ENCODE measurements at places on chromosomes 3 and 15.

DNA sequence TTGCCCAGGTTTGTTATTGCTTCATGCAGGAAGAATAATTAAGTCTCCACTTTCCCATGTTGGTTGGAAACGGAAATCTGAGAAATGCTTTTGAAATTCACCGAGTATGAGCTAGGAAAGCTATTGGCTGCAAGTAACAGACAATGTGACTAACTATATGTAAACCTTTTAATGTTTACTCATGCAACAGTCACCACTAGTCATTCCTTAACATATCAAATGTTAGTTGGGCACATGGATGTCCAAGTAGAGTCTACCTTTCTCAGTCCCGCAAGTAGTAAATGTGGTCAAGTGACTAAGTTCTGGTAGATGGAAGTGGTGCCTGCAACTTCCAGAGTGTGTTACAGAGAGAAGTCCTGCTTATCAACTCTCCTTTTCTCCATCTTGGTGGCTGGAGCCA lies 52.5 kb downstream of the KLF15 start:
- DNase-seq, result no peak

DNA sequence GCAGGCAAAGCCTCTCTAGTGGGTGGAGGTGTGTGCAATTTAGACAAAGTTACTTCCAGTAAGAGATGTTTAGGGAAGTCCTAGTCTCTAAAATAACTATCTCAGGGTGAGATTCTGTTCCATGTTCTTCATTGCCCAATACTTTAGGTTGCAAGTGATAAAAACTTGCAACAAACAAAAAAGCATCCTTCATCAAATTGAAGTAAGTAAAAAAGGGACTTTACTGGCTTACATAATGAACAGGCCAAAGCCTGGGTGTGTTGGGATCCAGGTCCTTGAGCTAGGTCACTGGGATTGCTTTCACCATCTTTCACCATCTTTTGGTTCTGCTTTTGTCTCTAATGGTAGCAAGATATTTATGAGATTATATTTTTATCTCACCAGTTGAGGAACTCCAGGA lies 38.3 kb downstream of the CX3CR1 start:
- DNase-seq, result no peak

GRCh38 chr3:78258798-78259197 lies 1218.9 kb downstream of the ROBO2 start:
- DNase-seq, result no peak

- no peak for DNase-seq
Observed at GRCh38 chr15:73899197-73900094, 26.1 kb downstream of the TBC1D21 start.

- peak; percentile 4 for DNase-seq
Observed at GRCh38 chr3:131386429-131387165, 5.0 kb downstream of the NUDT16 start.

- DNase-seq, result no peak
Observed at GRCh38 chr3:87792198-87792533, 266.6 kb downstream of the CGGBP1 start.

DNA sequence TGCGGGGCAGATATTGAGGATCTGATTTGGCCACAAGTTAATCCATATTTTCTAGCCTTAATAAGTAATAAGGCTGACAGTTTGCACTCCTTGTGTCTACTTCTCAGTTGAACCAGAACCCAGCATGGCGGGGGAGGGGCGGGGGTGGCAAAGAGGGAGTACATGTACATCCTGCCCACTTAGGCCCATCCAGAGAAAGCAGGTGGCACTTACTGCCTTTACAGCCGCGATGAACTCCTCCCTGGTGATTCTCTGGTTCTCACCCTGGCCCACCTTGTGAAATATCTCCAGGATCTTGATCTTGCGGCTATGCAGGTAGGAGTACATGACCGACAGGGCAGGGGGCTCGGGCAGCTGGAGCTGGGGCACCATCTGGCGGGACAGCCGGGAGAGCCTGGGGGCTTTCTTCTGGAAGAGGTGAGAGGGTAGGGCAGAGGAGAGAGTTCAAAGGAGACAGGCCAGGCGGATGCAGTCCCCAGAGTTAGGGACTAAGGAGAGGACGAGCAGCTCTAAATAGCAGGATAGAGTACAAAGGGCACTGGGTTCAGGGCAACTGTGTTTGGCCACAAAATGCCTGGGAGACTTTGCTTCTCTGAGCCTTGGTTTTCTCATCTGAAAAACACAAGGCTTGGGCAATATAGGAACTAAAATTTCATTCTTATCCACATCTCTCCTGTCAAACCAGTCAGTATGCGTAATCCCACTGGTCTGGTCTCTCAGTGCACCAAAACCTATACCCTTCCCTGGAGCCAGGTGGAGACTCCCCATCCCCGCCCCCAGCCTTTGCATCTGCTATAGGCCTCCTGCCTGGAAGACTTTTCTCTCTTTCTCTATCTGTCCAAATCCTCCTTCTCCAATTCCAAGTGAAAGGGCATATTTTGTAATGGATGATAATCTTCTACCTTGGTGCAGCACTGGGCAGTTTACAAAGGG lies 10.1 kb downstream of the EFCAB12 start:
- DNase-seq, result no peak

- DNase-seq, result no peak
Observed at GRCh38 chr15:26525096-26525495, 247.8 kb downstream of the GABRB3 start.

DNA sequence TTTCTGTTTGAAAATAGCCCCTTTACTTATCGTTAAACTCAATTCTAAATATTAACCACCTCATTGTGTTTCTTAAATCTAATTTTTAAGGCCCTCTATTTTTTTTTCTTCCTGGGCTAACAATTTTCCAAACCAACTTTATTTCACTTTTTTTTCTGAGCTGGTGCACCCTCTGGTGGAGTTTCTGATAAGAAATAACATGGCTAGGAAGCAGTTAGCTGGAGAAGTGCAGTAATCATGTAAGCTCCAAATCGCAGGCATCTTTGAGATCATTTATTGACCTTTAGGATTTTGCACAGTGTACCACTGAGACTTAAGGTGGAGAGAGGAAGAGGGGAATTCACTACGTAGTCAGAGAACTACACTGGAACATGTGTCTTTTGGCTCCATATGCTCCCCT lies 6.4 kb downstream of the TMEM207 start:
- DNase-seq, result no peak

DNA sequence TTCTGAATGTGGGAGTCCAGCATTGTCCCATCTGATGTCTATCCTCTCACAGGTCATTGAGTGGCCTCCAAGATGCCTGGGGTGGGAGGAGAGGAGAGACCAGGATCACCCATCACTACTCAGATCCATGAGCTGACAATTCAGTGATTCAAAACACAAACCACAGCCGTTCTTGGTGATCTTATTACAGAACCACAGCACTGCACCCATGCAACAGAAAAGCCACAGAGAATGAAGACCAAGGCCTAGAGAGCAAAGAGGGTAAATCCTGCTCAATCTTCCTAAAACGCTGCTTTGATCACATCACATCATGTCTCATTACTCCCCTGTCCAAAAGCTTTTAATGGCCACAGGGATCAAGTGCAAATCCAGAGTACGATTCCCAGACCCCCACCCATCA lies 23.5 kb downstream of the ANP32A start:
- DNase-seq, result no peak

DNA sequence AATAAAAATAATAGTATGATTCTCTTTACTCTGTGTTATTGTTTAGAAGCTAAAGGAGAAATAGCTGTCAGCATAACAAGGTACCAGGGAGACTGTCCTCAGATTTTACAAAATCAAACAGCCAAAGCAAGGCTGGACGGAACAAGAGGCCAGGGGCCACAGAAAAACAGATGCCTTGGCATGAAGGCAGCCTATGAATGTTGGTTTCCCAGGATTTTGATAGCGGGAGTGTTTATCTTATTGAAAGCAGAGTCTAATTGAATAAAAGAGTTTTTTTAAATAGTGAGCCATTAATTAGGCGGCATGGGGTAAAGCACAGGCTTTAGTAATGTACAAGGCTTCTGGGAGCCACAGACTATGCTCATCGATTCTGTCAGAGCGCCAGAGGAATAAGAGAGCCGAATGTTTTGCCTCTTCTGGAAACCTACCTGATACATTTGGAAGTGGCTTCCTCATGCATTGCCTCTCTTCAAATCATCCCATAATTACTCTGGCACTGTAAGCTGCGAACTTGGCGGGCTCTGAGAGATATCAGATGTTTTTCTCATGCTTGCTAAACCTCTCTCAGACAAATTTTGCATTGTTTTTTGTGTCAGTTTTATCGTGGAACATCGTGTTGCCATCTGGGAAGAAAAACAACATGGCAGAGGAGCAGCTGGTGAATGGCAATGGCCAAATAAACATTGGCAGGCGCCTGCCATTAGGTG lies 30.4 kb upstream of the TMCO5A start:
- peak; percentile 42 for DNase-seq

- DNase-seq, result no peak
Observed at GRCh38 chr3:175093748-175094147, 234.6 kb downstream of the NAALADL2 start.

DNA sequence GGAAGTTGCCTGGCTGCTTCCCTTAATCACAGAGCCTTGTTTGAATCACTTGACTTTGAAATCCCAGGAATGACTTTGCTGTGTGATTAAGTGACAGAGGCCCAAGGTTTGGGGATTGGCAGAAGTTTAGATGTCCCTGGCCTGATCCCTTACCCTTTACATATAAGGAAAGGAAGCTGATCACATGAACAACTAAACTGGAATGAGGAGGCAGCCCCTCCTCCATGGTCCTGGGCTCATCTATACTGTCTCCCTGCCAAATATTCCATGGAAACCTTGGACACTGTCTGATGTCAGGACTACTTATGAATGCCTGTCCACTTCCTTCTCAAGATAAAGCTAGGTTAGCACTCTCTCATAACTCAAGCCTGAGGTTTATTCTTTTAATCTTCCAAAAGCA lies 181.3 kb upstream of the CTDSPL start:
- no peak for DNase-seq

DNA sequence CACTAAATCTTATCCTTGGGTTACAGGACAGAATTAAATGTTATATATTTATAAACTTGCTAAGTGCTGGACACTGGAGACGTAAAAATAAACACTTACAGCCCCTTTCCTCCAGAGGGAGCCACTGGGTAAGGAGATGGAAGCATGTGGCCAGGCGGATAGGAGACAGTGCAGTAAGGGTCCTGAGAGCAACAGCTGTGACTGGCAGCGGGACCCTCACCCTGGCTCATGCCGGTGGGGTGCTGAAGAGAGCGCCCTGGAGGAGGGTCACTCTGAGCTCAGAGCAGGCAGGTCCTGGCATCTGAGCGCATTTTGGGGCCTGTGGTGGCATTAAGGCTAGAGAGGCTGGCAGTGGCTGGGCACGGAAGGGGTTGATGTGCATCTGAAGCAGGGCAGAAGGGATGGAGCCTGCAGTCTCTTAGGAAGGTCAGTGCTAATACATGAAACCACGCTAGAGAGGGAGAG lies 16.0 kb downstream of the SEC61A1 start:
- peak; percentile 53 for DNase-seq

GRCh38 chr15:61906961-61907752 lies 153.1 kb downstream of the VPS13C start:
- DNase-seq, result no peak

DNA sequence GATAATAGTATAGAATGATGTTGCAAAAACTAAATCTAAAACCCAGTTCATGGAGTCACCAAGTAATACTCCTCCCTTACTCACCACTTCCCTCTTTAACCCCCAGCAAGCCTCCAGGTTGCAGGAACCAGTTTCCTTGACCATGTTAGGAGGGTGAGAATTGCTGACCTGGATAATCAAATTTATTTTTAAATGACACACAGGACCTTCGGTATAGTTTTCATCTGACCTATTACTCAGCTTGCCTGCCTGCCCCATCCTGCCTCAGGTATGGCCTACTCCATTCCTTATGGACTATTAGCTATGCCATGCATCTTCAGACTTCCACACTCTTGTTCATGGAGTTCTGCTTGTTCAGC lies 883 bp downstream of the RTP4 start:
- no peak for DNase-seq

GRCh38 chr15:28896951-28897350 lies 11.2 kb downstream of the APBA2 start:
- peak; percentile 59 for DNase-seq

DNA sequence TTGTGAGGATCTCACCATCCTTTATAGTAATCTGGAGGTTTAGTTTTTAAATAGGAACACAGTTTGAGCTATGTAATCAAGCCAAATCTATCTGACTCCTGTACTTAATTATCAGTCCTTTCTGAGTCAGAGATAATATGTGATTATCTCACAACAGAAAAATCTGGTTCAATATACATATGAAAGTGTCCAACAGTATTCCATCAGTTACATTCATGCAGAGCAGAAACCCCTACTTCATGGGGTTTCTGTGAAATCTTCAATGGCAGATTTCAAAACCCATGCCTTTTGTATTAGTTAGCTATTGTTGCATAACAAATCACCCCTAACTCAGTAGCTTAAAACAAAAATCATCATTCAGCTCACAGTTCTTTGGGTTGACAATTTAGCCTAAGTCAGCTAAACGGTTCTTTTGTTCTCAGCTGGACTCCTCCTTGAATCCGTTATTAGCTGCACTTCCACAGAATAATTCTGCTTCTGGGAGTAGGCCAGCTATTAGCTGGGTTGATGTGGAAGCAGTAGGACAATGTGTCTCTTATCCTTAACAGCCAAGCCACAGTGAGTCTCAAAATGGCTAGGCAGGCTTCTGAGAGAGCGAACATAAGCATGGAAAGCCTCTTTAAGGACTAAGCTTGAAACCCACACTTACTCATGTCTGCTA lies 42.9 kb upstream of the ARPP21 start:
- no peak for DNase-seq

DNA sequence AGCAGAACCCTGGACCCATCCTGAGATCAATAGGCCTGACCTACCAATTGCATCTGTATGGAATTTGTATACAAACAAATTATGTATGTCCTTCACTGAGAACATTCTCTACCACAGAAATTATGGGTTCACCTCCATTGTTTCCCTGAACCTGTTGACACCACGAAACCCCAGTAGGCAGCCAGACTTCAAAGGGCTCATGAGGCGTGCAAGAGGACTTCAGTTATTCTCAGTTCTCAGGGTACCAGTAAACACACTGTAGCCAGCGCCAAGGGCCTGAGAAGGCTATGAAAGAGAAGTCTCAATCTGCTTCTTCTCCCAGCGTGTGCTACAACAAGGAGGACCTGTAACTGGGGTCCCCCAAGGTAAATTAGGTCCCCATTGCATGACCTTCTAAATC lies 254.9 kb upstream of the GOLGA6L4 start:
- DNase-seq, result no peak

- DNase-seq, result no peak
Observed at GRCh38 chr15:56168394-56168793, 75.3 kb downstream of the RFX7 start.

DNA sequence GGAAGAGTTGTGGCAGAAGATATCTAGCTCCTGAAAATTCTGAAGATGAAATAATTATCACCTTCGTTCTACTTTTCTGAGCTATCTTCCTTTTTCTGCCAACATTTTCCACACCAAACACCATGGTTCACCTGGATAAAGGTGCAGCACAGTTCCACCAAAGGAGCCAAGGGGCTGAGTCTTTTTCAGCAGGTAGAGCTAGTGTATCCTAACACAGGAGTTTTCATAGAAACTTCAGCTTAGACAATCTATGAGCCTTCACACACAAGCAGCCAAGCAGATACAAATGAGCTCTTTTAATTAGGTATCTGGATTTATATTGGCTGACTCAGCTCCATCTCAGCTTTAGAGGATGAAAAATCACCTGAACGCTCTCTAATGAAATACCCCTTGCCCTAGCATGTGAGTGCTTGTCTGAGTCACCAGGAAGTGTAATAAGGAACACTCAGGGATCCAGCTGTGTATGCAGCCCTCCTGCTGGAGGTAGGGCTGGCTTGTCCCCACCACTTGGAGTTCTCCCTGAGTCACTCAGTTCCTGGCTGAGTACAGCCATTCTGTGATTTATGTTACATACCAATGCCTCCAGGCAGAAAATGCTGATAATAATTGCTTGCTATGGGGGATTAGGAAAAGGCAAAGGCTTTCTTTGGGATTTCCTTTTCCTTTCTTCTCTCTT lies 385.7 kb downstream of the LSAMP start:
- peak; percentile 94 for DNase-seq

- no peak for DNase-seq
Observed at GRCh38 chr3:113535898-113536297, 3.5 kb downstream of the SIDT1 start.

Measured in cerebellar cortex (tissue), 1 donor.